ENCODE measurements at places on chromosomes 2 and 18.
A peak's percentile ranks its signal among the peaks of the same experiment; 100 is the strongest.

DNA sequence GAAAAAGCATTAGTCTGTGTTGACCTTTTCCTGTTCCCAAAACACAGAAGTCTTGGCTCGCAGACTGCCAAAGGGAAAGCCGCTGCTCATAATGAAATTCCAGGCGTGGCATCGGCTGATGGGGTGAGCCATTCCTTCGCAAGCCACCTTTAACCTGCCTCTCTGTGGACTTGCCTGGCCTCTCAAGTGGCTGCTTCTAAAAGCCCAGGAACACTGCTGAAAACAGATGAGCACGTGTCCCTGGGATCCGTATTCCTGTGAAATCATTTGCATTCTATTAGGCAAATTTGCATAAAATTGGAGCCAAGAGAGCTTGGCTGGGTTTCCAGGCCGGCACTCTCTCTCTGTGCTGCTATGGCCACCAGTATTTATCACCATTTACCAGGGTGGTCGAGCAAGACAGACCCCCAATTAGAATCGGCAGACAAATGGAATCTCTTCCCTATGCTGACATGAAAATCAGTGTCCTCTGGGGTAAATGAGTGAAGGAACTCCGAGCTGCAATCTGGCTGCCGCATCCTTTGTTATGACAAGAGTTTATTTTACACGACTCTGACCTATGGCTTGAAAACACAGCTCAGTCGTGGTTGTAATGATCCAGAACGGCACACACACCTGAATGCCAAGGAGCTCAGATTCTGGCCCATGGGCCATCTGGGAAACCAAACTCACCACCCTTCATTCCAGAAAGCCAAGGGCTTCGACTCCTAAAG, 21.7 kb downstream of the BCL2 start:
- DNase-seq: no peak

DNA sequence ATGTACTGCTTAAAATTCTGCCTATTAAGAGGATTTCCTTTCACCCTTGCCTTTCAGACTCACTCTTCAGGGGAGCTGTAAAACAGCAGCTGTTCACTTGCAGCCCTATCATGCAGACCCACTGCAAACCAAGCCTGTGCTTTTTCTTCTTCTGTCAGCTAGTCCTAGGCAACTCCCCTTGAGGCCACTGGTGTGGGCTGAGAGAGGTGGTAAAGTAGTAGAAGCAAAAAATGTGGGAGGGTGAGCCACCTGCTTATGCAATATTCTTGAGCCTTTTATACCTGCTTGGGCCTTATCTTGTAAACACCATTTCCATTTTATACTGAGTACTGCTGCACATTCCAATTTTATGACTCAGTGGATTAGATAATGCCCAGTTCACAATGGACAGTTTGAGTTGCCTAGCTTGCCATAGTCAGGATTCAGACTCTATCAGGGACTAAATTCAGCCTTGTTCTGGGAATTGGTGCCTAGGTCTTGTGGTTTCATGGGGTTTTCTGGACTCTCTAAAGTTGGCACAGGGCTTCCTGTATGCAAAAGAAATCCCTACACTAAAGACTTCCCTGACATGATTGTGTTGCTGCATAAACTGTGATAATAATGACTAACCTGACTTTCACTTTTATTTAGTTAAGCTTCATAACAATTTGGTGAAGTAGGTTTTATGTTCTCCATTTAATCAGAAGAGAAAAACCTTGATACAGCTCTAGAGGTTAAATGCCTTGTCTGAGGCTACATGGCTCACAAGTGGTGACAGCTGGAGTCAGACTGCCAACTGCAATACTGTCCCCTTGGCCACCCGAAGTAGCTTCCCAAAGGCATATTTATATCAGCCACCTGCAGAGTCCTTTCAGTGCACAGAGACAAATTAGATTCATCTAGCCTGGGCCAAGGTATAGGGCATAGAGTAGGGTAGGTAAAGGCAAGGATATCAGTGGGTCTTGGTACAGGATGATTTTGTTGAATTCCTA, 47.4 kb upstream of the KDM3A start:
- DNase-seq: no peak

- no peak for DNase-seq
Measured at GRCh38 chr2:71783815-71784214, 330.5 kb downstream of the DYSF start.

GRCh38 chr2:137168552-137168951, 403.2 kb downstream of the THSD7B start:
- no peak for DNase-seq

DNA sequence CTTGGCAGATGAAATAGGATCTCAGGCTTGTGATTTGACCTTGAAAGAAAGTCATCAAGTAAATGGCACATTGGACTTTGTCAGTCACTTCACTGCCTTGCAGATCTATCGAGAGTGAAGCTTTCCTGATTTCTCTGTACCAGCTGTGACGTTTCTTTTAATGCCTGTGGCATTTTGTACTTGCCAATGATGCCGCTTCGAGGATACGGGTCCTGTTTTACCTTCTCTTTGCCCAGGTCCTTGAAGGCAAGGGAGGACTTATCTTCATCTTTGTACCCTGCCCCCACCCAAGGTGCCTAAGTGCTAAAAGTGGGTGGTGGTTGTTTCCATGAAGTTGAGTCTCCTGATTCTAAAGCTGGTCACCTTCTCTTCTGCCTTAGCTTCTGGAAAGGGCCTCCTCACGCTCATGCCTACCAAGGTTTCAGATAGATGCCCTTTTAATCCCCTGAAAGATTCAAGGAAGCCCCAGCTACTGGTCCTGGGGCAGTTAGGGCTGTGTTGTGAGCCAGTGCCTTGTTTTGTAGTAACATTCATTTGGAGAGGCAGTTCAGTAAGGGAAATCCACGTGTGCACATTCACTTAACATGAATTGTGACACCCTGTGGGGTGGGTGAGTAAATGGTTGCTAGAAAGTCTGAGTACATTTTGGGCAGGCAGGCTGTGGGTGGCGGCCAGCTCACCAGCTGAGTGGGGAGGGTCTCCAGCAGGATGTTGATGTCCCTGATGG, 6.1 kb downstream of the LBH start:
- DNase-seq: peak; percentile 30

DNA sequence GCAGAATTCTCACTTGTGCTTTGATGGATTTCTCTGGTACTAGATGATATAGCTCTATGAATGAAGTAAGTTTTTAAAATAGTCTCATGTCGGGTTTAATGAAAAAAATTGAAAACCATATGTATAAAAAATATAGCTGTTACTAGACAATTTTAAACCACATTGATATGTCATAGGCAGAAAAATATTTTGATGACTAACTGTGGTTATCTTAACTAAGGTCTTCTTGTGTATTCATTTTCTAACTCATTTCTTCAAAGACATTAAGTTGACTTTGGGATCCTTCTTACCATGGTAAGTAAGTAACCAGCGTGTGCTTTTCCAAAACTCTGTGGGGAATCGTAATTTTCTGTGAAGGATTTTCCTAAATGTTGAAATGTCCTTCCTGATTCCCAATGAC, 160.9 kb upstream of the COL3A1 start:
- no peak for DNase-seq

DNA sequence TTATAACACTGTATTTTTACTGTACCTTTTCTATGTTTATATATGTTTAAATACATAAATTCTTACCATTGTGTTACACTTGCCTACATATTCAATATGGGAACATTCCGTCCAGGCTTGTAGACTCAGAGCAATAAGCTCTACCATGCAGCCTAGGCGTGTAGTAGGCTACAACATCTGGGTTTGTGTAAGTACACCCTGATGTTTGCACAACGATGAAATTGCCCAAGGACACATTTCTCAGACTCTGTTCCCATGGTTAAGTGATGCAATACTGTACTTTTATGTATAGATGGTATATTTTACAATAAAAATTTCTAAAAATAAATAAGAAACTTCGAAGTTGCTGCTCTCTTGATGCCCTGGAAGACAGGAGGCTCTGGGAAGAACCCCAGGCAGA, 38.4 kb downstream of the YPEL5 start:
- DNase-seq: no peak

DNA sequence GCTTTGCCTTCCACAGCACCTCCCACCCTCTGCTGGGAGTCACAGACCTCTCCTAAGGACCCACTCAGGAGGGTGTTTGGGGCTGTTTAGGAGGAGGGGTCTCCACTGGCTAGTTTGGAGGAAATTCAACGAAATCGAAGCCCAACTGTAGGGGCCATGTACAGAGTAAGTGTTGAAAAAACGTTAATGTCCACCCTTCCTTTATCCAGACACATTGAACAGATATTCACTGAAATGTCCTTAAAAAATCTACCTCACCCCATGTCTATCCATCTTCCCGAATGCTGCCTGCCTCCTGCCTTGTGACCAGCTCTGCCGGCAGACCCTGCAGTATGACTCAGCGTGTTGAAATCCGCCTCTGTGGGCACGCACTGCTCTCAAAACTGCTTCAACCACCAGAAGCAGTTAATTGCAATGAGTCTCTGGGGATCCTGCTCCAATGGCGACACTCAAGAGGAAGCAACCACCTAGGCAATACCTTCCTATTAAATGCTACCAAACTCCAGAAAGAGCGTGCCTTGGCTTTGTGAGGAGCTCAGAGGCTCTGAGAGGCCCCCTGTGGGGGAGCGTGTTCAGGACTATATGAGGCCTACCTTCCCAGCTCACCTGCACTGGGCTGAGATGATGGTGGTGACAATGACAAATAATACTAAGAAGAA, 61.4 kb upstream of the RTN4 start:
- no peak for DNase-seq

- no peak for DNase-seq
Measured at GRCh38 chr2:147094077-147094476, 750.8 kb upstream of the ACVR2A start.

DNA sequence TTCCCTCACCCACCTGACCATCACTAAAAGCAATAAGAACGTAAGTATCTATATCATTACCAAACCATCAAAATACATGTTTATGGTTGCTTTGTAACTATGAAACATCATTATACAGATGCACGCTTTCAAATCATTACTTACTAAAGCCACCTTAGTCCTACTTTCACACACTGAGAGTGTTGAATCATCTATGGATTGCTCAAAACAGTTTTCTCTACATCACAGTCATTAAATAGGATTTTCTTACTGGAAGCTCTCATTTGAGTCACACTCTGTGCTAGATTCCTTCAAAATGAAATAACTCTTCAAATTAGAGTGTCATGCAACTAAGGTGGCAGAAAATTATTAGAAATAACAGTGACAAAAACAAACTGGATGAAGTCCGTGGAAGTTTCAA, 878.4 kb downstream of the CPS1 start:
- DNase-seq: no peak

Measured in activated CD4-positive, alpha-beta T cell treated with anti-CD3 and anti-CD28 coated beads, Interleukin-2, amount 50 U/mL, for 4 hours (primary cell).